ENCODE measurements at places on chromosomes 1 and 21. TPM values are rescaled to one million over a fixed set of nuclear protein-coding genes. Genes with fewer than 3 reads are reported as not detected.
A peak's percentile ranks its signal among the peaks of the same experiment; 100 is the strongest.

DNA sequence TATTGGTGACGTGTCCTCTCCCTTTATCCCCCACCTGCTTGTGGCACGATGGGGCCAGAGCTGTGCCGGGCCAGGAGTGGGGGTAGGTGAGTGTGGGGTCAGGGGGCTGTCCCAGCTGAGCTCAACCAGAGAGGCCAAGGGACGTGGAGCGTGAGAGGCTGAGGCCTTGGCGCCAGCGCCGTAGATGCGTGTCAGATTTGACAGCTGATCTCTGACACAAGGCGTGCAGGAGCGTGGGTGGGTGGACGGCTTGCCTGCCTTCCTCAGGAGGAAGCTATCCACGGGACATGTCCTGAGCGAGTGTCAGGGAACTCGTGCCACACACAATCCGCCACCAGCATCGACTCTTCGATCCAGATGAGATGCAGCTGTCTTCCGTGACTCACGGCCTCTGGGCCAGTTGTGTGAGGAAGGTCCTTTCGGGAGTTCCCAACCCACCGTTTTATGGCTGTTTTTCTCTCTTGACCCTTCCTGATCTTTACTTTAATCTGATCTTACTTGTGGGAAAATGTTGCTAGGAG, 56.7 kb downstream of the SPSB1 start:
- no peak for DNase-seq

DNA sequence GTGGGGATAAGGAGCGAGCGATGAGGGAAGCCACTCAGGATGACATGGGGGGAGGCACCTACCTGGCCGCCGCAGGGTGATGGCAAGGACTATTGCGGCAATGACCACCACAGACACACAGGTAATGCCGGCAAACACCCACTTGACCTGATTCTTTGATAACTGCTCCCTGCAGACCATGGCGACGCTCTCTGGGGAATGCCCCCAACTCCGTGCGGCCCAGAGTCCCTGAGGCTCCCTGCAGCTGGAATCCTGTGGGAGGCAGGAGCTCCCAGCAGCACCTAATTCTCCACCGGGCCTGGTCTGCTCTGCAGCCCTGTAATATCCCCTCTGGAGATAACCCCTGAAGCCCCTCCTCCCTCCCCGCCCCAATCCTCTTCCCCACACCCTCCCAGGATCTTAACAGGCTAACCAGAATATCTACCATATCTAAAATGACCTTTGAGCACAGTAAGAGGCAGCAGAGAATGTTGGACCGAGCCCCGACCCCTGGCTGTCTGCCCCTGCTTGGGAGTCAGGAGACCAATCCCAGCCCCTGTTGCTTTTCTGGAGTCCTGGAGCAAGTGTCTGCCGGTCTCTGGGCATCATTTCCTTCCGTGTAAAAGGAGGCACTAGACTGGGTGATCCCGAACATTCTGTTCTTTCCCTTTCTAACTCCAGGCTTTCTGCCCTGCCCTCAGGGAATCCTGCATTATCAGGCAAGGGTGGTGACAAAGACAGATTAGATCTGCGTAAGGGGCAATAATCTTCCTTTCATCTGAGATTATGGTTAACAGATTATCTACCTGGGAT, at the start of gene FAM151A:
TSS of gene FAM151A (minus strand) at position 310 of the 792 bp plus-strand sequence. CDS start at position 180, 130 bp downstream.
- DNase-seq: no peak

- no peak for DNase-seq
Measured at GRCh38 chr1:29254346-29254745, 18.0 kb downstream of the PTPRU start.

DNA sequence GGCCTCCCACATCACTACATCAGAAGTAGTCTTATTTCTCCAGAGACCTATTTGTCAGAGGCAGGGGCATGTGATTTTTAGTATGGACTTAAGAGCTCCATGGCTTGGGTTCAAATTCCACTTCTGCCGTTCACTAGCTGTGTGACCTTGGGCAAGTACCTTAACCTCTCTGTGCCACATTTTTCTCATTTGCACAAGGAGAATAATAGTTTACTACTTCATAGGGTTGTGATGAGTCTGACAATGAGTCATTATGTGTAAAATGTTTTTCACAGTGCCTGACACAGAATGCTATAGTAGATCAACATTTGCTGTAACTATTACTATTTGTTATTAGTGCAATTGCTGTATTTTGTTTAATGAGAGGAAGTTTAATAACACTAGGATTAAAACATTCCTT, 200.6 kb downstream of the PRDM2 start:
- no peak for DNase-seq

- DNase-seq: no peak
Measured at GRCh38 chr1:74427681-74428080, 84.7 kb downstream of the LRRC53 start.

- peak; percentile 4 for DNase-seq
Measured at GRCh38 chr21:44527983-44528633, 11.9 kb downstream of the KRTAP10-1 start.

GRCh38 chr1:185074307-185074706, 28.9 kb downstream of the RNF2 start:
- no peak for DNase-seq

- DNase-seq: no peak
Measured at GRCh38 chr21:37800456-37801061, 115.7 kb downstream of the KCNJ6 start.

- no peak for DNase-seq
Measured at GRCh38 chr1:69898403-69898947, 306.9 kb downstream of the LRRC40 start.

DNA sequence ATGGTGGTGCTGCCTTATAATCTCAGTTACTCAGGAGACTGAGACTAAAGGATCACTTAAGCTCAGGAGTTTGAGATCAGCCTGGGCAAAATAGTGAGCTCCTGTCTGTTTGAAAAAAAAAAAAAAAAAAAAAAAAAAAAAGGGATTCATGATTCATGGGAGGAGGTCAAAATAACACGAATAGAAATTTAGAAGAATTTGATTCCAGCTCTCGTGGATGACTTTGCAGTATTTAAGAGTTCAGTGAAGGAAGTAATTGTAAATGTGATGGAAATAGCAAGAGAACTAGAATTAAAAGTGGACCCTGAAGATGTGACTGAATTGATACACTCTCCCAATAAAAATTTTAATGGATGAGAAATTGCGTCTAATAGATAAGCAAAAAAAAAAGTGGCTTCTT, 15.8 kb downstream of the AUNIP start:
- no peak for DNase-seq

DNA sequence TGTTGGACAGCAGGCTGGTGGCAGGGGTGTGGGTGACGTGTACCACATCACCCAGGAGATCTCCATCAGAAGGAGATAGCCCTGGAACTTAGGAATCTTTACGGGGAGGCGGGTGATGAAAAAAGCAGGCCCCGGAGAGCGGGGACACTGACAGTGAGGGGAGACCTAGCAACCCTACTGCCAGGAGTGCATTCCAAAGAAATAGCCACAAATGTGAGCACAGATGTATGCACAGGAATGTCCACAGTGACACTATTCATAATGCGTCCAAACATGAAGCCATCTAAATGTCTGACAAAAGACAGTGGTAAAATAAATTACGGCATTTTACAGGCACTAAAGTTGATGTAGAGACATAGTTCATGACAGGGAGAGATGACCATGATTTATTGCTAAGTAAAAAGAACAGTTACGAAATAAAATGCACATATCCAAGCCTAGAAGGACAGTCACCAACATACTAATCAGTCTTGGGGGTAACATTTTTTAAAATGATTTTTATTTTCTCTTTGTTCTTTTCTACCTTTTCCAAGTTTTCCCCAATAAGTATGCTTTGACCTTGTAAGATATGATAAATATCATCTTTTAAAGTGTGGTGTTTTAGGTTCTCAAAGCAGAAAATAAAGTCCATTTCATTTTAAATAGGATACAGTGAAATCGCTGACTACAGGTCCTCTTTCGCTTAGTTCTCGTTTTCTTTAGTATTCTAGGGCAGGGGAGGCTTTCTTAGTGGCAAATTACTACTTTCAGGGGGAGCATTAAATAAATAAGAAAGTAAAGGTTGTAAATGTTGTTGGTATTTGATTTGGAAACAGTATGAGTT, 21.3 kb downstream of the CD247 start:
- DNase-seq: no peak

DNA sequence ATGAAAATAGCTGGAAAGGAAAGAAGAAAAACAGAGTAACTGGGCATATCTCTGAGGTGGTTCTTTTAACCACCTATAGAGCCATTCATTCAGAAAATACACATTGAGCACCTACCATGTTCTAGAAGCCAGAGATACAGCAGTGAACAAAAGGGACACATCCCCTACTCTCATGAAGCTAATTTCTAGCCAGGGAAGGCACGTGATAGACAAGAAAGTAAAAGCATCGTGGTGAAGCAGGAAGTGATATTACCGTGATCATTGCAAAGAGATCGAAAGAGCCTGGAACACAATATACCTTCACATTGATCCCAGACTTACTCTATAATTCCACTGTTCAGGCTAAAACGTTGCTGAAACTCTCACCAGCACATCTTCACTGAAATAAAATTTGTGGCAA, 76.0 kb downstream of the TIAM1 start:
- DNase-seq: no peak

Gene COX20
- 70.4 TPM for total RNA-seq

Gene F13B
- total RNA-seq: not detected

Gene MMEL1
- not detected for total RNA-seq

Gene DPYD
- total RNA-seq: 9.1 TPM

Gene UQCRHL
- 3.0 TPM for total RNA-seq

Gene RGS16
- 1.9 TPM for total RNA-seq

Gene TDRD5
- not detected for total RNA-seq

Gene OR14K1
- not detected for total RNA-seq

Measured in heart right ventricle (tissue), 16 donors.